ENCODE measurements at places on chromosomes 4 and X. TPM values are rescaled to one million over a fixed set of nuclear protein-coding genes. Genes with fewer than 3 reads are reported as not detected.

Gene TCP11X2
- 1.4 TPM for total RNA-seq

Gene CT47B1
- total RNA-seq, result not detected

Gene TENM3
- total RNA-seq, result 39.5 TPM

Gene TMEM154
- 3.3 TPM for total RNA-seq

Gene ACE2
- 16.9 TPM for total RNA-seq

Gene STK32B
- total RNA-seq, result 8.8 TPM

Gene GAGE12E
- not detected for total RNA-seq

Gene INPP4B
- total RNA-seq, result 22.8 TPM

Gene RTL5
- 10.6 TPM for total RNA-seq

Gene ARMCX1
- 43.8 TPM for total RNA-seq

Gene PAGE5
- not detected for total RNA-seq

Gene CCDC110
- total RNA-seq, result 2.1 TPM

Gene CDX4
- total RNA-seq, result not detected

Gene ARMCX4
- 16.4 TPM for total RNA-seq

Gene FABP2
- not detected for total RNA-seq

Gene IL1RAPL1
- 11.2 TPM for total RNA-seq

Gene AADAT
- total RNA-seq, result 11.0 TPM

Gene ZNF141
- 33.2 TPM for total RNA-seq

Gene ARHGAP4
- total RNA-seq, result 54.8 TPM

Gene KDR
- 67.2 TPM for total RNA-seq

Gene TBC1D14
- 52.3 TPM for total RNA-seq

Gene UGT2B15
- not detected for total RNA-seq

Gene PPP4R3C
- total RNA-seq, result not detected

Gene APELA
- 4.3 TPM for total RNA-seq

Gene CT45A5
- total RNA-seq, result not detected

Gene AFF2
- 6.1 TPM for total RNA-seq

Gene SPANXN3
- not detected for total RNA-seq

Gene TLR2
- total RNA-seq, result 13.3 TPM

Gene SOWAHB
- total RNA-seq, result 7.1 TPM

Gene ZXDA
- total RNA-seq, result 12.7 TPM

Gene DCAF12L2
- 4.0 TPM for total RNA-seq

Gene KIAA1210
- 4.1 TPM for total RNA-seq

Gene CENPI
- 8.9 TPM for total RNA-seq

Gene C4orf50
- total RNA-seq, result 0.06 TPM

Gene PAGE1
- not detected for total RNA-seq

Gene KCNIP4
- total RNA-seq, result 17.5 TPM

Gene NUDT6
- total RNA-seq, result 12.9 TPM

Gene LGI2
- total RNA-seq, result 15.5 TPM

Gene FGFR3
- total RNA-seq, result 97.0 TPM

Gene MAML3
- 15.5 TPM for total RNA-seq

Gene COL25A1
- 27.4 TPM for total RNA-seq

Gene LRAT
- 0.58 TPM for total RNA-seq

Gene HELT
- not detected for total RNA-seq

Gene BBS7
- total RNA-seq, result 15.6 TPM

All from metanephros (tissue), 2 donors.